Stimulated activated CD4-positive, alpha-beta T cell treated with anti-CD3 and anti-CD28 coated beads, Interleukin-4, amount 100 ng/mL, for 48 hours (primary cell): ENCODE measurements at places on chromosomes 2 and 18.

DNA sequence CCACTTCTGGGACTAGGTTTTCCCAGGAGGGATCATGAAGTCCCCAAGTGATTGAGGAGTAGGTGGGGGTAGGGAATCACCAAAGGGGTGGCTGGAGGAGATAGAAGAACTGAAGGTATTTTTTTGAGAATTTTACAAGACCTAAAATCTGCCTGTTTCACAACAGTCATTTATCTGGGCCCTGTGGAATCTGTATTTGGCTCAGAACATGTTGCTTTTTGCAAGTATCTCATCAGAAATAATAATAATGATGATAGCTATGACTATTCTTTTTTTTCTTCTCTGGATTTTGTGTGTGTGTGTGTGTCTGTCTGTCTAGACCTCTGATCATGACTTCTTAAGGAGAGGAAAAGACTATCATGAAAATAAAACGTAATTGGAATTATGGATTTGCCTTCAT is 13.9 kb downstream of the STON1 start:
- no peak for DNase-seq

DNA sequence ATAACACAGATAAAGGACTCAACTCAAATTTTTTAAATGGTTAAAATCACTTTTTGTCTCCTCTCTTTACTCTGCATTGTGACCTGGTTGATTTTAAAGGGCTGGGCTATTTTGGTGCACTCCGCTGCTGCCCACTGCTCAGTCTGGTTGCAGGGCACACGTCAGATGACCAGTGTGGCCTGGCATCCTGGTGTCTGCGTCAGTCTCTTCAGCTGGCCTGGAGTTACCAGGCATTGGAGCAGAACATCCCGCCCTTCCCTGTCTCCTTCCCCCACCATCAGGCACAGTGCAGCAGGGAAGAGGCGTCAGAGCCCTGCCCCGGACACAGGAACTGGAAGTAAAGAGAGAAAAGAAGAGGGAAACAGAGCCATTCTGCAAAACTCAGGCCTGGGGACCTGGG is 8.9 kb downstream of the C1QL2 start:
- no peak for DNase-seq

DNA sequence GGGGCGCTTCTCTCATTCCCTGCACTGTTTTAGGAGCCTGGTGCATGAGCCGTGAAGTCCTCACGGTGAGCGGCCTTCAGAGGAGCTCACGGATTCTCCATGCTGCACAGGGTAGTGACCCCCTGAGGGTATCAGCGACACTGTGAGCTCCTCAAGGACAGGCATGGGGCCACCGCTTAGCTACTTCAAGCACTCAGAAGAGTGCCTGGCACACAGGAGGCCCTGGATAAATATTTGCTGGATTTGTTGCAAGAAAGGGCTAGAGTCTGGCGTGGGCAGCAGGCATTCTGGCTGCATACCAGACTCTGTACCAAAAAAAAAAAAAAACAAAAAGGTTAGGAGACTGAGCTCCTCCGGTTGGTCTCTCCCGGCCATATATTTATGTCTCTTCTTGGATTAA is 5.7 kb upstream of the MBP start:
- no peak for DNase-seq

- no peak for DNase-seq
These were observed 4.1 kb upstream of the RMP24 start for GRCh38 chr18:35968278-35968880.

DNA sequence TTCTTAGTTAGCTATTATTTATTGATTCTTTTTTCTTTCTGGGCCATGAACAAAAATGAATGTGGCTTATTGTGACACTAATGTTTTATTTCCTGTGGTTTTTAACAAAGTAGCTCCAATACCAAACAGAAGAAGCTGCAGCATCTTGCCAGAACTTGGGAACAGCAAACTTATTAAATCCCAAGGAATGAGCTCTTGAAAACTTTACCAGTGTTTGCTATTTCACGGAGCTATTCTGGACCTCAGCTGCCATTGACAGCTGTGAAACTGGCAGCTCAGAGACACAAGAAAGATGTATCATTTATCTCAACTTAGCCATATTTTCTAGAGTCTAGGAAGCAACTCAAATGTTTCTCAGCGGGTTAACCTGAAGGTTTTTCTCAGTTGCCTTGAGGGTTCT is 91.0 kb upstream of the NEUROD1 start:
- no peak for DNase-seq

- DNase-seq: no peak
These were observed 422.8 kb upstream of the ZEB2 start for GRCh38 chr2:144942516-144943256.
